ENCODE measurements at places on chromosomes 1 and 21.
A peak's percentile ranks its signal among the peaks of the same experiment; 100 is the strongest.

DNA sequence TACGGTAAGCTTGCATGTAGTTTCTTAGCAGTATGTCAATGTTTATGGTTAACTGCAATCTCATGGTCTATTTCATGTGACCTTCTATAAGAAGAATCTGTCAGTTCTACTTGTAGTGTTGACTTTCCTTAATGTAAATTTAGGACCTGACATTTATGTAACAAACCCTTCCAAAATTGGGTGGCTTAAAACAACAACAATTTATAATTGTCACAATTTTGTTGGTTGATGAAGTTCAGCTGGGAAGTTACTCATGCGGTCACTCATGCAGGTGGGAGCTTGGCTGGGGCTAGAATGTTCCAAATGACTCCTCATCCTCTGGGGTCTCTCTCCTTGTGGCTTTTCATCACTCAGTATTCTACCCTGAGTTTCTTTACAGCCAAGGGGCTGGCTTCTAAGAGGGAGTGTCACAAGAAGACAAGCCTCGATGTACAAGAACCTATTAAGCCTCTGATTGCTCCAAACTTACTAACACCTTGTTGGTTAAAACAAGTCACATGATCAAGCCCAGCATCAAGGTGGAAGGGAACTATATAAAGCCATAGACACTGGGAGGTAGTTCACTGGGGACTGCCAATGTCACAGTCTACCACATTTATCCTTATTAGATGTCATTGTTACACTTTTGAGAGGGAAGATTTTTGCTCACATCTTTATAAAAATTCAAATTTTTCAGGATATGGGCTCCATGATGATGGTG is 23.9 kb downstream of the CCN1 start:
- no peak for DNase-seq

DNA sequence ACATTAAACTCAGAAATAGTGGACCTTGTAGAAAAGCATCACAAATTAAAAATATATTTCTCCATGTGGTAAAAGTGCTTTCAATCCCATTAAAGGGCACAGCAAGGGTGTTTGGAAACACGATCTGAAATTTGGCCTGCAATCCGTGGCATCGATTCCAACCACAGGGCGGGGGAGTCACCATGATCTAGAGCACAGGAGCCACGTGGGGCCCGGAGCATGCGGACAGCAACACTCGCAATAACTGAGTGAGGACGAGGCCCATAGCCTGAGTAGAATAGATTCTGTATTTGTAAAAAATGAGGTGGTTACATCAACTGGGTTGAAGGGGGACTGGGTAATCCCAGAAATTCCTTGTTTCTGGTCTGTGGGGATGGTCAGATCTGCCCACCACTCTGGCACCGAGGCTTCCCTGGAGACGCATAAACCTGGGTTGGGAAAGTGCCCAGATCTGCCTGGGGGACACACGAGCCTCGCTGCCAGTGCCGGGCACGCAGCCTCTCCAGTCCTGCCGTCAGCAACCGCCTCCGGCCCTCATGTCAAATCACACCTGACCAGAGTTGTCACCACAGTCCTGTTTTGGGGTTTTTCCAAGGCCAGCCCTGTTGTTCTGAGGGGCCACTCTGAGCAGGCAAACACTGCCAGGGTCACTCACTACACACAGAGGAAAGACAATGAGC is 104.3 kb downstream of the PGBD5 start:
- no peak for DNase-seq

- DNase-seq = no peak
These were observed 55.2 kb upstream of the TARBP1 start for GRCh38 chr1:234533975-234534876.

- DNase-seq = no peak
These were observed 2.5 kb upstream of the OLIG1 start for GRCh38 chr21:33067457-33067856.

- no peak for DNase-seq
These were observed 14.2 kb upstream of the HSPG2 start for GRCh38 chr1:21951226-21951870.

GRCh38 chr1:150567341-150567716 is 12.1 kb downstream of the MCL1 start:
- DNase-seq = peak; percentile 90

GRCh38 chr21:21057349-21058062 is 59.3 kb downstream of the NCAM2 start:
- DNase-seq = no peak

GRCh38 chr1:53430261-53430660 is 28.9 kb upstream of the DMRTB1 start:
- DNase-seq = no peak
